ENCODE measurements at places on chromosomes 12 and 14.

DNA sequence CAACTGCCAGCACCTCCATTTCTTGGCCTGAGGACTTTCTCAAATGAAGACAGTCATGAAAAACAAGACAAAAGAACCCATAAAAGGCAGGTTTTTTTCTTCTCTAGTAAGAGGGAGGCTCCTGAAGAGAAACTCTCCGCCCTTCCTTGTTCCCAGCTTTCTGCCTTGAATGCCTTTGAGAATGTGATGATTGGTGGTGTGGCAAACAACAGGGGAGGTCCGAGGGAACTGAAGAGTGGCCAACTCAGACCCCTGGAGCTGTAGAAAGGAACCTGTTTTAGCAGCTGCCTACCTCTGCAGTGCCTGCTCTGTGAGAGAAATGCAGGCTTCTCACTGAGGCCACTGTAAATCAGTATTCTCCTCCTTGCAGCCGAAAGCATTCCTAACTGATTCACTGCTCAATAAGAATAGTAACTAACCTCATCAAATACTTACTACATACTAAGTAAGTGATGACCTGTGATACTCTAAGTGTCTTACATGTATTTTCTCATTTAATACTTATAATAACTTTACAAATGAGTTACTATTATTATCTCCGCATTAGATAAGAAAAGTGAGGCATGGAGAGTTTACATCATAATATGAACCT is 16.7 kb upstream of the ERC1 start:
- no peak for DNase-seq

- DNase-seq, result no peak
Observed at GRCh38 chr12:116969615-116970585, 59.1 kb downstream of the FBXW8 start.

DNA sequence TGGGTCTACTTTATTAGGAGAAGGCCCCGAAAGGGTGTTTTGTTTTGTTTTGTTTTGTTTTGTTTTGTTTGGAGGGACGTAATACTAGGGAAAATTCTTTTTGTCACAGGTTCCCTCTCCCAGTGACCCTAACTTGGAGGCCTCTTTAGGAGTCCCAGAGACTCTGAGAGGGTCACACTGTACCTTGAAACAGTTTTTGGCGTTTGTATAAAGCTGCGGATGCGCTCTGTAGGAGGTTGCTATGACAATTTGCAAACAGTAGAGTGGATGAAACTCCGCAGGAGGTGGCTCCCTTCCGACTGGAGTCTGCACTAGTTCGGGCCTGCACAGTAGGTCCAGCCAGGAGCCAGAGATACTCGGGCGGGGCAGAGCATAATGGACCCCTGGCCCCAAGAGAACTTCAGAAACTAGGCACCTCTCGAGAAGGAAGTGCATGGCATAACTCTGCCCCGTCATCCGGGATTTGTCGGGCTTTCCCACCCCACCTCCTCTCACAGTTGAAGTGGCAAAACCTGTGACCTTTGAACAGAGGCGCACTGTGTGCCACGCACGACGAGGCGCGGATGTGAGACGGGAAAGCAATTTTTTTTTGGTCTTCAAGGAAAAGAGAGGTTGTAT is 1.3 kb upstream of the DYRK2 start:
- no peak for DNase-seq

GRCh38 chr14:97282210-97283004 is 485.2 kb downstream of the VRK1 start:
- no peak for DNase-seq

- DNase-seq, result no peak
Observed at GRCh38 chr12:62692884-62693283, 226.3 kb downstream of the MON2 start.

GRCh38 chr12:115943630-115944391 is 333.7 kb downstream of the MED13L start:
- DNase-seq, result no peak

DNA sequence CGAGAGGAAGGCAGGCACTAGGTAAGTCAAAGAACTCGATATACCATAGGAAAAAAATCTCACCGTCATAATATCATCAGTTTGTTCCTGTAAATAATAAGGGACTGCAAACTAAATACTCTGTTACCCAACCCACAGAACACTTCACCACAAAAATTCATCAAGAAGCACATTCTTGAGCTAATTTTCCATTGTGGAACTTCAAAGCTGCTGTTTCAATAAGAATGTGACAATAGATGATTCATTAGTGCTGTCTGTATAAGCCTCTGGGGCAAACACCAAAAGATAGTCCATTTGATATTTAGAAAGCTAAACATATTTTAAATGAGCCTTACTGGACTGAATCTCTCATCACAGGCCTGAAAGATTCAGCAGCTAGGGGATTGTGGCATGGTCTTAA is 219.4 kb downstream of the KSR2 start:
- no peak for DNase-seq
